Mesothelial cell of epicardium (in vitro differentiated cells): ENCODE measurements at places on chromosomes 2 and 18.

DNA sequence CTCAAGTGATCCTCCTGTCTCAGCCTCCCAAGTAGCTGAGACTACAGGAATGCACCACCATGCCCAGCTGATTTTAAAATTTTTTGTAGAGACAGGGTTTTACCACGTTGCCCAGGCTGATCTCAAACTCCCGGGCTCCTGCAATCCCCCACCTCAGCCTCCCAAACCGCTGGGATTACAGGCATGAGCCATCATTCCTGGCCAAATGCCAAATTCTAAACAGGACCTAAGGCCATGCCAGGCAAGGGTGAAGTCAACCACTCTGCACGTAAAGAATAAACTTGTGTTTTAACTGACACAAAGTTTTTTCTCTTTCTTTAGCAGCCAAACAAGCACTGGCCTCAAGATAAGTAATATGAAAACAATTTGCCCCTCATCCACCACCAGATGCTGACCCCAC is 37.4 kb upstream of the SATB2 start:
- H3K27me3 ChIP-seq, result peaks cover 6% of the 10 kb centered on the region
- H3K4me1 ChIP-seq, result peaks cover under 1% of the 10 kb centered on the region
- H3K4me3 ChIP-seq, result no peak overlapping the region
- H3K36me3 ChIP-seq, result no peaks in the 10 kb centered on the region

GRCh38 chr2:64166212-64166611 is 22.0 kb upstream of the PELI1 start:
- H3K27ac ChIP-seq, result no peak overlapping the region
- H3K36me3 ChIP-seq, result no peaks in the 10 kb centered on the region
- H3K4me3 ChIP-seq, result no peak overlapping the region
- peaks cover 6% of the 10 kb centered on the region for H3K4me1 ChIP-seq
- no peaks in the 10 kb centered on the region for H3K27me3 ChIP-seq

- peak; percentile 67 for DNase-seq
- H3K36me3 ChIP-seq, result peaks cover 5% of the 10 kb centered on the region
- H3K4me3 ChIP-seq, result peak overlapping the region; percentile 55
- H3K27ac ChIP-seq, result peak overlapping the region; percentile 41
- H3K4me1 ChIP-seq, result peaks cover 49% of the 10 kb centered on the region
- peaks cover 49% of the 10 kb centered on the region for H3K27me3 ChIP-seq
Measured at GRCh38 chr2:219509780-219510511, 4.3 kb upstream of the ASIC4 start.

DNA sequence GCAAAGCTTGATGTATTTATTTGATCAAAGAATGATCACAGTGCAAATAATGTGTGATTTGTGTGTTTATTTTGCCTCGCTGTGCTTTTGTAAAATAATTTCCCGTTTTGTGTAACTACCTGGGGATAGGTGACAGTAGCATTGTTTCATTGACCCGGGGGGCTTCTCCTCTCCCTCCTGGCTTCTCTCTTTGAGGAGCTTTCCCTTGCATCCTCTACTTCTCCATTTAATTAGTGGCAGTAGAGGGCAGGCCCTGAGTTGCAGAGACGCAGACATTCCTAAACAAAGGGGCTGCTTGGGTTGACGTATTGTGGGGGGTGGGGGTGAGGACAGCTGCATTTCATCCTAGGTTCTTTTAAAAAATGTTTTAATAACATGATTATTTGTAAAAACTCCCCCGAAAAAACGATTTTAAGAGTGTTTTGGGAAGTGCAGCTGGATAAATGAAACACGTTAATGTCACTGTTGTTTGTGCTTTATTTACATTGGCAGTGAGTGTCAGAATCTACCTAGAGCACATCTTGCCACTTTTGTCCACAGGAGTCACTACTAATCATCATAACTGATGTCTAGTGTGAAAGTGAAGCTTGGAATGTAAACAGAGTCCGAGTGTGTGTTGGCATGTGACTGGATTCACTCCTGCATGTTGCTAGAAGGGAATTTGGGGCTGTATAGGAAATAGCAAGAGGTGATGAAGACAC is 2.2 kb downstream of the NEDD4L start:
- H3K27me3 ChIP-seq, result no peaks in the 10 kb centered on the region
- H3K27ac ChIP-seq, result peak overlapping the region; percentile 98
- peaks cover 46% of the 10 kb centered on the region for H3K4me1 ChIP-seq

- peaks cover 17% of the 10 kb centered on the region for H3K4me1 ChIP-seq
- H3K36me3 ChIP-seq, result no peaks in the 10 kb centered on the region
- DNase-seq, result no peak
- no peak overlapping the region for H3K27ac ChIP-seq
- peaks cover 54% of the 10 kb centered on the region for H3K27me3 ChIP-seq
Measured at GRCh38 chr2:26969077-26969844, 1.2 kb upstream of the MAPRE3 start.

DNA sequence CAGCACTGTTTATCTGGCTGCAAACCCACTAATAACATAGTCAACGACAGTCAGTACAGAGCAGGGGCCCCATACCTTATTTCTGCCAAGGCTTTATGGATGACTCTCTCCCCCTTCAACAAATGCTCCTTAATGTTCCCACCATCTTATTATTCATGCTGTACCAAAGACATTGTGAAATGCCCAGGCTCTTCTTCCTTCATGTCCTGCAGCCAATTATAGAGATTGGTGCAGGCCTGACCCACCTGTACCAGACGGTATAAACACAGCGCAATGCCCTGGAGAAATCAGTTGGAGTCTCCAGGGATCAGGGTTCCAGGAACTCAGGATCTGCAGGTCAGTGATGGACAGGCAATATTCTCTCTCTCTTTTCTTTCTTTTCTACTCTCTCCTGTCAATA is at the start of gene IL1F10:
Gene IL1F10 (plus strand): TSS at position 290 of the 400 bp plus-strand sequence. CDS start 4,769 bp downstream, outside the sequence.
- peaks cover 15% of the 10 kb centered on the region for H3K27me3 ChIP-seq
- no peak within 1 kb of the TSS for H3K27ac ChIP-seq
- H3K4me1 ChIP-seq, result peaks cover 12% of the 10 kb centered on the region
- no peaks in the 10 kb centered on the region for H3K36me3 ChIP-seq
- H3K4me3 ChIP-seq, result no peak within 1 kb of the TSS

DNA sequence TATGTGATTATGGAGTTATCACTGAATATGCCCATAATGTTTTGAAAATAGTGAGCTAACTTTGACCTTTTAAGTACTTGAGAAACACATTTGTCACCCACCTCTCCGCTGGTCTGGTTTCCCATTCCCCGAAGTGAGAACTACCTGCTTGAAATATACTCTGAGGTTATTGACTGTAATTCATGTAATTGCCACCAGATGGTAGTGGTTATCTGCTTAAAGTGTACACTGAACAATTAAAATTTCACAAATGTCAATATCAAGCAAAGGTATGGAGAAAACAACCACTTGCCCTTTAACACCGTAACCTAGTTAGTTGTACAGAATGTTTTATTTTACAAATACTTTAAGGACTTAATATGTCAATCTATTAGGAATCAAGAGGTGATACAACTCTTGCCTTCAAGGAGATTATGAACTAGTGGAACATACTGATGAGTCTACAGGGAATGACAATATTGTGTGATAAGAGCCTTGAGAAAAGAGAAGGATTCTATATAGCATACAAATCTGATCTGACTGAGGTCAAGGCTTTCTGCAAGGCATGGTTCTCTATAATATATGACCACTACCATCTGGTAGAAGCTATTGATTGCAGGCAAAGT is 316.8 kb upstream of the KCNH7 start:
- peaks cover under 1% of the 10 kb centered on the region for H3K4me1 ChIP-seq
- H3K27me3 ChIP-seq, result peaks cover 3% of the 10 kb centered on the region
- no peaks in the 10 kb centered on the region for H3K36me3 ChIP-seq
- no peak overlapping the region for H3K4me3 ChIP-seq
- H3K27ac ChIP-seq, result no peak overlapping the region

GRCh38 chr18:66638856-66639629 is 35.2 kb upstream of the CDH19 start:
- no peaks in the 10 kb centered on the region for H3K27me3 ChIP-seq
- H3K4me1 ChIP-seq, result no peaks in the 10 kb centered on the region
- no peak overlapping the region for H3K4me3 ChIP-seq
- DNase-seq, result no peak
- H3K36me3 ChIP-seq, result no peaks in the 10 kb centered on the region

DNA sequence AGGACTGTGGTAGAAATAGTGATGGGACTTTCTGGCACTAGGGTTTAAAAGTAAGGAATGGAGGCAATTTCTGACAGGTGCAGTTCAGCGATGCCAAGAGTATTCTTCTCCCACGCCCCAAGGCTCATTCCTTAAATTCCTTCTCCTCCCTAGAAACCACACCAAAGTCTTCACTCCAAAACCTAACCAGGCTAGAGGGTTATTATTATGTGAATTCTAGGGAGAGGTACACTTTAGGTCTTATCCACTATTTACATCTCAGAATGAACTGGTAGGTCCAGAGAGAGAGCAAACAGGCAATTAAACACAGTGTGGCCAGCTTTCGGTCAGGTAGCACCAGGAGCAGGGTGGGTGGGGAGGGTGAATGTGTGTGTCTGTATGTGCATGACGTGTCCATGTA is 11.4 kb downstream of the IL1F10 start:
- H3K27me3 ChIP-seq, result peaks cover 76% of the 10 kb centered on the region
- DNase-seq, result no peak
- H3K4me1 ChIP-seq, result no peaks in the 10 kb centered on the region
- no peaks in the 10 kb centered on the region for H3K36me3 ChIP-seq
- no peak overlapping the region for H3K27ac ChIP-seq
- no peak overlapping the region for H3K4me3 ChIP-seq

GRCh38 chr2:98709535-98709934 is 21.4 kb downstream of the MGAT4A start:
- H3K4me3 ChIP-seq, result no peak overlapping the region
- no peak for DNase-seq

DNA sequence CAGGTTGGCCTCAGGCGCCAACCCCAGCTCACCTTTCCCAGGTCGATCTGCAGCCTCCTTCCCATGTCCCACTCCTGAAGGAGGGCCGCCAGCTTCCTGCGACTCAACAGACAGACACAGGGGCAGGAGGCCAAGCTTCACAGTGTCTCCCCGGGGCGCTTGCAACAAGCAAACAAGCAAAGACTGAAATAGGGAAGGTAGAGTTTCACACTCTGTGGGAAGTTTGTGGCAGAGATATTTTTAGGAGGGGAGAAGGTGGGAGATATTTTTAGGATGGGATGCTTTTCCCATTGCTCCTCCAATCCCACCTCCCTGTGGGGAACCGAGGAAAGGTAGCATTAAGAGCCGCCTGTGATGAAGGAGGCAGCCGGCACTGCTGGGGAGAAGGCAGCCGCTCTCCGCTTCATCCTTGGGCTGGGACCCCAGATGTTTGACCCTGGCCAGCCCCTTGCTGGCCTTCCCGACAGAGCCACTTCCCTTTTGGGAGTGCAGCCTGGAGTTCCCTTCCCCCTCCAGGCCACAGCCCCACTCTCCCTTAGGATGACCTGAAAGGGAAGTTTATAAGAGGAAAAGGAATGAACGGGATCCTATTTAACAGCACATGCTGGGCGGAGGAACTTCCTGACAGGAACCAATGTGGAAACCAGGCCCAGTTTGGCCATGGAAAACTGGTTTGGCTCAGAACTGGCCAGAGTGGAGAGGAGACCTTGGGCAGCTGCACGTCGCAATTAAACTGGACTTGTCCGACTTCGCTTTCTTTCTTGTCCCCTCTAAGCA is 142.2 kb upstream of the SMAD2 start:
- H3K4me1 ChIP-seq, result peaks cover 13% of the 10 kb centered on the region
- no peak for DNase-seq
- H3K36me3 ChIP-seq, result no peaks in the 10 kb centered on the region

- H3K4me1 ChIP-seq, result no peaks in the 10 kb centered on the region
- no peak overlapping the region for H3K4me3 ChIP-seq
- H3K27me3 ChIP-seq, result peaks cover 2% of the 10 kb centered on the region
- DNase-seq, result no peak
- H3K27ac ChIP-seq, result no peak overlapping the region
Measured at GRCh38 chr18:72261590-72261989, 282.6 kb downstream of the CBLN2 start.

GRCh38 chr2:96540136-96540535 is 3.6 kb downstream of the ARID5A start:
- H3K27me3 ChIP-seq, result peaks cover 35% of the 10 kb centered on the region
- peaks cover 2% of the 10 kb centered on the region for H3K36me3 ChIP-seq
- no peak overlapping the region for H3K27ac ChIP-seq
- H3K4me1 ChIP-seq, result peaks cover 6% of the 10 kb centered on the region
- no peak overlapping the region for H3K4me3 ChIP-seq

DNA sequence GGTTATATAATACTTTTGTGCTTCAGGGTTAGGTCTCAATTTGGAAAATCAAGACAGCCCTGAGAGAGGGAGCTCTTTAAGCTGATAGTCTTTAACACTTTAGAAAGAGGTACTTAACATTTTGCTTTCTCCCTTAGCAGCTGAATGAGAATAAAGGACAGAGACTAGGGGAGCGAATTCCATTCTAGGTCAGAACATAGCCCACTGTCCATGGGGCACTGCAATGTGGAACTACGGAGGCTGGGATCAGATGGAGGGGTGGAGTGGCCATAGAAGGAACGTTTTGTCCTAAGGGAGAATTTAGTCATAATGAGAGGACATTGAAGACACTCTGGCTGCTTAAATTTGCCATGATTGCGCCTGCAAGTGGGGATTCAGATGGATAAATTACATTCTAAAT is 794 bp downstream of the GKN2 start:
- no peak overlapping the region for H3K27ac ChIP-seq
- H3K4me1 ChIP-seq, result no peaks in the 10 kb centered on the region
- no peaks in the 10 kb centered on the region for H3K36me3 ChIP-seq
- H3K4me3 ChIP-seq, result no peak overlapping the region

- no peak overlapping the region for H3K27ac ChIP-seq
- H3K27me3 ChIP-seq, result no peaks in the 10 kb centered on the region
- peaks cover 19% of the 10 kb centered on the region for H3K4me1 ChIP-seq
- peak; percentile 17 for DNase-seq
- peaks cover 25% of the 10 kb centered on the region for H3K36me3 ChIP-seq
Measured at GRCh38 chr2:230875347-230876315, 10.9 kb downstream of the ITM2C start.

DNA sequence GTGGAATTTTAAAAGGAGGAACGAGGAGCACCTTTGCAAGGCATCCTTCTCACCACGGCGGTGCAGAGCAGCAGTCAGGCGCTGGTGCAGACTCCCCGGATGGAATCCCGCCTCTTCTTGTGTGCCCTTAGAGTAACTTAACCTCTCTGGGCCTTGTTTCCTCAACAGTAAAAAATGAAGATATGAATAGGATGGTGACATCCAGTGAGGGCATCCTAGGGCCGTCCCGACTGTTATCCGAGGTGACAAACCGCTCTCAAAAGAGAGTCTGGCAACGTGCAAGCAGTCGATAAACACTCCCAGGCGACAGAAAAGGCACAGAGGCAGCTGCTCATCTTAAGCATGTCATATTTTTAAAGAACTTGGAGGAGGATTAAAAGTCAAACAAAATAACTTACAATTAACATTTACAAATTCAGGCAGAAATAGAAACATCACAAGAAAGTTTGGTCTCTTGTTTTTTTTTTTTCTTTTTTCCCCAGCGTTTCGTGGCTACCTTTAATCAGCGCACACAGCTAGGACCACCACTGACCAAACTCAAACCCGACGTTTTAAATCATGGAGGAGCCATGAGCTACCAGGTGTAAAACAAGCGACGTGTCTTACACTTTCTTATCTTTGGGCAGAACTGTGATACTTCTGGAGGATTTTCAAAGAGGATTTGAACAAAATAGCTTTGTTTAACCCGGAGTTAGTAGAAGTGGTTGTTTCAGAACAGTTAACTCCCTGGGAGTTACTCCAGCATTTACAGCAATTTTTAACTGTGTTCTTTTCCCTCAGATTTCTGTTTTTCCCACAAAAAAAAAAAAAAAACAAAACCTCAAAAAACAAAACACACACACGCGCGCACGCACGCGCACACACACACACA is 2.1 kb downstream of the MBP start:
- H3K4me1 ChIP-seq, result peaks cover 36% of the 10 kb centered on the region
- H3K4me3 ChIP-seq, result peak overlapping the region; percentile 78
- peaks cover 2% of the 10 kb centered on the region for H3K36me3 ChIP-seq
- H3K27me3 ChIP-seq, result peaks cover 42% of the 10 kb centered on the region
- no peak for DNase-seq
- no peak overlapping the region for H3K27ac ChIP-seq

- H3K27ac ChIP-seq, result no peak overlapping the region
- H3K4me3 ChIP-seq, result no peak overlapping the region
- no peak for DNase-seq
- H3K4me1 ChIP-seq, result peaks cover 6% of the 10 kb centered on the region
- H3K36me3 ChIP-seq, result no peaks in the 10 kb centered on the region
Measured at GRCh38 chr2:160952464-160953254, 207.6 kb upstream of the TANK start.
